ENCODE measurements at places on chromosomes 5 and 9. TPM values are rescaled to one million over a fixed set of nuclear protein-coding genes. Genes with fewer than 3 reads are reported as not detected.

The STRBP gene
- total RNA-seq = 2.3 TPM

DNA sequence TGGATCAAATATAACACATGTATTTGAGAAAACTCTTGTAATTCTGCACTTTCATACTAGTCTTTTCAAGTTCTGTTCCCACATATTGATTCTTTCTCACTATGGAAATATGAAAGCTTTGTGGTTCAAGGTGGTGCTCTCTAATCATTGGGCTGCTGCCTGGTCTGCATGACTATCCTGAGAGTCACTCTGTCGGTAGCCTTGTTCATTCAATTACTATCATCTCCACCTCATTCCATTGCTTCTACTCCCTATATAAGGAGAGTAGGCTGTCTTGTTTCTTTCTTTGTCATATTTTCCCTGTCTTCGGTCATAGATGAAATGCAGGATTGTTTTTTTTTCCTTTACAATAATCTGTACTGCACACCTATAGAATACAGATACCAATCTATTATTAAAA lies 341.4 kb upstream of the ACTBL2 start:
- DNase-seq = peak; percentile 28

- no peak for DNase-seq
Measured at GRCh38 chr5:159155960-159156359, 53.4 kb downstream of the RNF145 start.

The CBY3 gene
- not detected for total RNA-seq

The TMEFF1 gene
- 8.0 TPM for total RNA-seq

DNA sequence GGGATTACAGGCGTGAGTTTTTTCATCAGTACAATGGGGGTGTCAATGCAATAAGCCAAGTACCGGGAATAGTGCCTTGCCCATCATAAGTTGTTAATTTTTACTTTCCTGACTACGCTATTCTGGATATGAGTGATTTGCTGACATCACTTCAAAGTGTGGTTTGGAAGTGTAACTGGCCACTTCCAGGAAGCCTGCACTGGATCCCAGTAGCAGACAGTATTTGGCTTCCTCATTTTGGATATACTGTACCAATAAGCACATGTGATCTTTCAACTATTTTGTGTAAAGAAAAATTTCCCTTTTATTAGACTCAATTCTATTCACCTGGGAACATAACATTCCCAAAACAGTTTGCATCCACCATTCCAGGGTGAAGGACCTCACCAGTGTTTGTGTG lies 417.7 kb upstream of the KLF4 start:
- no peak for DNase-seq

- DNase-seq = no peak
Measured at GRCh38 chr5:14405706-14406553, 175.7 kb upstream of the OTULINL start.

DNA sequence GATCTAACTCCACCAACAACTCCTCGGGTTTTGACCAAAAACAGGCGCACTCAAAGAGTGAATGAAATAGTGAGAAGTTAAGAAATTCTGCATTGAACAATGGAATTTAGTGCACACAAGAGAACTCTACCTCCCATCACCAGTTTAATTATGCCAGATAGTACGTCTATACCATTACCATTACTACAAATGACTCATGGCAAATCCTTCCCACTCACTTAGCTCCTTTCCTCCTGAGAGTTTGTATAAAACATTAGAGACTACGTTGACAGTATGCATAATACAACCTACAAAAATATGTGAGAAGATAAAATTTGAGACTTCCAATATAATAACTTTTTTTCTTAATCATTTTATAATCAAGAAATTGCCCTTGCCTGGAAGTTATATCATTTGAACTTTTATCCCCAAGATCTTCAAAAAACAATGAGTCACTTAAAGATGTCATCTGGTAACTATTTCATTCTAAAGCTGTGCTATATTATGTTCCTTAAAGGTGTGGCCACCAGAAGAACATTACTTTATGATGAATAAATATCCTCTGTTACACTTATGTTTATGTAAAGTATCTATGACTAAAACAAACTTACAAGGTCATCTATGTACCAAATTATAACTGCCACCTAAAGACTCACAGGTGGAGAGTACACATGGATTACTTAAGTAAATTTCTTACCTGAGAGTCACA lies 297.9 kb upstream of the PTGER4 start:
- DNase-seq = no peak

DNA sequence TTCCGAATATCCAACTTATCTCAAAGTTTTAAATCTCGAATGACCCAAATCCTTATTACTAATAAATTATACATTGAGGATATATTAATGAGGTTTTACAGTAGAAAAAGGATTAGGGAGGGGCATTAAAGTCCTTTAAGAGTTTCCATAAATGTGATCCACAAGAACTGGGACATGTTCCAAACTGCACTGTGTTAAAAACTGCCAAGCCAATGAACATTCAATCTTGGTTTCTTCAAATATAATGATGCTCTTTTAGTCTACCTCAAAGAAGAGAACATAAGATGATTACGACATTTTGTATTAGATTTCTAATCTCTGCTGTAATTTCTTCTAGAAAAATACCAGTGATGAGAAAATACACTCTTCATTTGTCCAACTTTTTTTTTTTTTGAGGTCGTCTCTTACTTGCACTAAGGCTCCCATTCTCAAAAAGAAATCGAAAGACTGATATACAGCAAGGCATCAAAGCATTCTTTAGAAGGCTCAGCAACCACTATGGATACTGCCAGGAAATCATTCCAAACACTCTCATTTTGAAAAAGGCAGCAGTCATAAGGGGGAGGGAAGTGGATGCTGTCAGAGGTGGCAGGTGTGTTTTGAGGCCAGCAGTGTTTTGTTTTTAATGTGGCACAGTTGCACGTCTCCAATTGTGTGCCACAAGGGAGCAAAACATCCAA lies 1.7 kb downstream of the PTAR1 start:
- DNase-seq = no peak

DNA sequence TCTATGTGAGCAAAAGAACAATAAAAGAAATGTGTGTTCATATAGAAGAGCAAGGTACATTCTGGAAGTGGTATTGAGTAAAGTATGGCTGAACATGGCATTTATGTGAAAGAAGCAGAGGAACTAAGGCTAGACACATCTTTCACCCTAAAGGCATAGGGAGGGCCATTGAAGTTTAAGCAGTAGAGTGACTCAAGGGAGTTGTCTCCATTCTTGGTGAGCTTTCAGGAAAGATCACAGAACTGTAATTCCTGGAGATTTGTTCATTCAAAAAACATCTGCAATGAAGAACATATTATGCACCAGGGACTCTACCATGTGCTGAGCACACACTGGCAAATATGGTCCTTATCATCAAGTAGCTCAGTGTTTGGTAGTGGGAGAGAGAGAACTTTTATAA lies 24.8 kb upstream of the HTR1A start:
- DNase-seq = no peak

The NR5A1 gene
- not detected for total RNA-seq

The TRPM6 gene
- total RNA-seq = not detected

The PCDHGA11 gene
- total RNA-seq = 2.0 TPM

GRCh38 chr9:81234924-81235610 lies 454.3 kb downstream of the TLE1 start:
- no peak for DNase-seq

DNA sequence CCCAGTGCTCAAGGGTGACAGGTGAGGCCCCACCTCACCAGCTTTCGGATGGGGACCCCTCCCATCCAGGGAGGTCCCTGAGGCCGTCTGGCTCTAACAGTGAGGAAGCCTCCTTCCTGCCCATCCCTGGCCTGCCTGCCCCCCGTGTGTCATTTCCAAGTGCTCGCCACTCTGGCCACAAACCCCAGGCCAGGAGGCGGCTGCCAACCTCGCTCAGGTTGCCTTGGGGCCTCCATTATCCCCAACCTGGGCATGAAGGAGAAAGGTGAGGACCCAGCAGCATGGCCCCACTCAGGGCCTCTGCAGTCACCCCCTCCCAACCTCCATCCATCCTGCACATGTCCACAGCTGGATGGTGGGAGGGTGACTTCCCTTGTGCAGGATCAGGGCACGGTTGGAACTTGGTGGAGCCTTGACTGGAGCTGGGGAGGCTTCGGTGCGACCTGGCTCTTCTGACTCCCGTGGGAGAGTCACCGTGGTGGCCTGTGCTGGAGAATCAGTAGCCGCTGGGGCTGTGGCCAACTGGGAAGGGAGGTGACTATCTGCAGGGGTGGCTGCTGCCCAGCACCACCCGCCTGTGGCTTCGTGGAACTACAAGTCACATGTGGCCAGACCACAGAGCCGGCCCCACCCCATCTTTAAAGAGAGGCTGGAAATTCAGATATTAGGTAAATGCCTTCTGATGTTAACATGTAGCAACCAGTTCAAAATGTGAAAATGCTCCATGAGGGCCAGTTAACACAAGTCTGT lies 37.5 kb upstream of the GFPT2 start:
- DNase-seq = peak; percentile 24

The TXNDC8 gene
- not detected for total RNA-seq

The NR2F1-AS1 gene
- 3.2 TPM for total RNA-seq

- DNase-seq = peak; percentile 7
Measured at GRCh38 chr5:66840511-66841013, 244.4 kb downstream of the MAST4 start.

GRCh38 chr5:68848091-68848490 lies 245.7 kb upstream of the SLC30A5 start:
- DNase-seq = peak; percentile 89

GRCh38 chr5:172109749-172110148 lies 78.3 kb downstream of the STK10 start:
- no peak for DNase-seq

GRCh38 chr9:125886365-125886764 lies 139.2 kb downstream of the PBX3 start:
- DNase-seq = no peak

The TRAF1 gene
- total RNA-seq = 1.1 TPM

The DND1 gene
- 0.52 TPM for total RNA-seq

The SLC45A2 gene
- 0.05 TPM for total RNA-seq

- no peak for DNase-seq
Measured at GRCh38 chr5:160357394-160357793, 13.0 kb downstream of the C1QTNF2 start.

Data from myocyte (in vitro differentiated cells).